T-helper 17 cell (primary cell): ENCODE measurements at places on chromosomes 12 and 14.

- no peak overlapping the region for H3K27ac ChIP-seq
- no peak overlapping the region for H3K4me3 ChIP-seq
- DNase-seq: no peak
- H3K36me3 ChIP-seq: peaks cover 7% of the 10 kb centered on the region
- no peaks in the 10 kb centered on the region for H3K4me1 ChIP-seq
Observed at GRCh38 chr14:65976761-65977404, 509.3 kb upstream of the CCDC196 start.

DNA sequence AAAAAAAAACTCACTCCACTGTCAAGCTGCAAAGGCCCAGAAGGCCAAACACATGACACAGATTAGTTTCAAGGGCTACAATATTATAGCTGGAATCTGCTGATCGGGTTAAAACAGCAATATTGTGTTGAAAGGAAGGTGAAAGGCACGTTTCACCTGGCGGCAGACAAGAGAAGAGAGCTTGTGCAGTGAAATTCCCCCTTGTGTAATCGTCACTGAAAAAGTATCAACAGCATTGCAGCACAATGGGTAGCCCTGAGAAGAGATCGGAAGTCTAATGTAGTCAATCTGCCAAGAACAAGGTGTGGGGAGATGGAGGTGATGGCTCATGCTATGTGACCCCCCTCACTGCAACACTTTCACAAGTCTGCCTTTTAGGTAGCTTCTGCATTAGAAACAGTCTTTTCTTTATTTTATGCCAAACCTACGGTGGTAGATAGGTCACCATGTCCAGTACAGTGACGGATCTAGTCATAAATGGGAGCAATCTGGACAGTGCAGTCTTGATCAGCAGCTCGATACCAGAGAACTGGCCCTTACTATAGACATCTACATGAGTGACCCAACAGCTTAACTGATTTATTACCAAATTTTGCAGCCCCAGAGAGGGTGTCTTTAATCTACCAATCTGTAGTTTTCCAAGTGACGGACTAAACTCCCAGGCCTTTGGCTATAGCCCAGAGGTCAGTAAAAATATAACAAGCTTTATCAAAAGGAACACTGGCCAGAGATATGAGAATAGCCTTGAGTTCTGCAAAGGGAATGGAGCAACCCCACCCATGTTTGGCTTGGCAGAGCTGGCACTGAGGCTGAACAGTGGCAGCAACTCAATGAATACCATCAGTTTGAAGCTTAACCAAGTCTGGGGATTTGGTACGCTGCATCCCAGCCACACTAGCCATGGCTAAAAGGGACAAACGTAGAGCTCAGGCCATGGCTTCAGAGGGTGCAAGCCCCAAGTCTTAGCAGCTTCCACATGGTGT is 35.4 kb downstream of the SPTSSA start:
- no peak overlapping the region for H3K4me3 ChIP-seq
- peaks cover 14% of the 10 kb centered on the region for H3K27me3 ChIP-seq
- no peaks in the 10 kb centered on the region for H3K36me3 ChIP-seq
- no peak for DNase-seq
- H3K27ac ChIP-seq: no peak overlapping the region

DNA sequence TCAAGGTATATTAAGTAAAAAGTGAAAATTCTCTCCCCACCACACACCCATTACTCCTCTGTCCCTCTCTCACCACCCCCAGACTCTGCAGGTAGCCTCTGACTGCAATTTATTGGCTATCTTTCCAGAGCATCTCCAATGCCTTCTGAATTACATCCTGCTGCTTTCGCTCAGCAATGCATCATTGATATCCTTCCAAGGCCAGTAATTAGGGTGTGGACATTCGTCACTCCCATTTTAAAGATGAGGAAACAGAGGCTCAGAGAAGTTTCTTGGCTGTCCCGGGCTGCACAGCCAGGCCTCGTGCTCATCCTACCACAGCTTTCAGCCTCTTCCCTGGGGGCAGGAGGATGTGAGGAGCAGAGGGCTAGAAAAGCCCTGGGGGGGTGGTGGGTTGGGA is 23.6 kb upstream of the PGF start:
- no peaks in the 10 kb centered on the region for H3K36me3 ChIP-seq
- no peak for DNase-seq
- peaks cover 2% of the 10 kb centered on the region for H3K4me1 ChIP-seq
- H3K27ac ChIP-seq: no peak overlapping the region

DNA sequence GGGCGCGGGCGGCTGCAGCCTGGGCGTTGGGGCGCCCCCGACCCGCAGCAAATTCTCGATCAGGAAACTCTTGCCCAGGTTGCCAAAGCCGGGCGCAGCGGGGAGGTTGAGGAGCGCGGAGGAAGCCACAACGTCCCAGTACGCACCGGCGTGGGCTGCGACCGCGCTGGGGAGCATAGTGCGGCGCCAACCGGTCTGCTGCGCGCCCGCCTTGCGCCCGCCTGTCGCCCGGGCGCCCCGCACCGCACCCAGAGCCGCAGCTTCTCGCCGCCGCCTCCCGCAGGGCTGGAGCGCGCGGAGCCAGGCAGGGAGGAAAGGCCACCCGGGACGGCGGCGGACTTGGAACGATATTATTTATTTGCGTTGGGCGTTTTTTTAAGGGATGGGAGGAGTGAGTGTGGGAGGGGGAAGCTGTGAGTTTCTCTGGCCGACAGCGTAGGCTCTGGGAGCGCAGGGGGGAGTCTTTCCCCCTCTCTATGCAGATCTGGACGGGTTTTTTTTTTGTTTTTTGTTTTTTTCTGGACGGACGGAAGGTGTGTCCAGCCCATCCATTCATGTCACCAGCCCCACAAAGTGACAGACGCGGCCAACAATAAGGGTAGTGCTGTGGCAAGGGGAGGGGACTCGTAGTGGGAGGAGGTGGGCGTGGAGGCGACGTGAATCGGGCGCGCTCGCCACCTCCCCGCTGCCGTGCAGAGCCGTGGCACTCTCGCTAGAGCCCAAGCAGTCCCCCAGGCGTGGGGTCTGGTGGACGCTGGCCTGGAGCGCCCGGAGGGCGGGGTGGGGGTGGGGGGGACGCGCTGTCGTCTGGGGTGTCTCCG is at the start of gene DBX2:
Gene DBX2 (minus strand): TSS at position 349 of the 821 bp plus-strand sequence. CDS start 172 bp downstream, at position 177.
- no peaks in the 10 kb centered on the region for H3K36me3 ChIP-seq
- H3K27ac ChIP-seq: no peak within 1 kb of the TSS
- H3K27me3 ChIP-seq: peaks cover 56% of the 10 kb centered on the region
- no peak within 1 kb of the TSS for H3K4me3 ChIP-seq
- DNase-seq: no peak

GRCh38 chr12:71731439-71732356 is 23.0 kb upstream of the RAB21 start:
- peaks cover 5% of the 10 kb centered on the region for H3K4me1 ChIP-seq
- H3K36me3 ChIP-seq: peaks cover under 1% of the 10 kb centered on the region
- no peak overlapping the region for H3K4me3 ChIP-seq
- no peak for DNase-seq
- no peak overlapping the region for H3K27ac ChIP-seq

- peaks cover 24% of the 10 kb centered on the region for H3K27me3 ChIP-seq
- DNase-seq: no peak
- H3K4me1 ChIP-seq: peaks cover 17% of the 10 kb centered on the region
- no peak overlapping the region for H3K27ac ChIP-seq
- no peak overlapping the region for H3K4me3 ChIP-seq
Observed at GRCh38 chr14:90538716-90539495, 142.1 kb downstream of the CALM1 start.

DNA sequence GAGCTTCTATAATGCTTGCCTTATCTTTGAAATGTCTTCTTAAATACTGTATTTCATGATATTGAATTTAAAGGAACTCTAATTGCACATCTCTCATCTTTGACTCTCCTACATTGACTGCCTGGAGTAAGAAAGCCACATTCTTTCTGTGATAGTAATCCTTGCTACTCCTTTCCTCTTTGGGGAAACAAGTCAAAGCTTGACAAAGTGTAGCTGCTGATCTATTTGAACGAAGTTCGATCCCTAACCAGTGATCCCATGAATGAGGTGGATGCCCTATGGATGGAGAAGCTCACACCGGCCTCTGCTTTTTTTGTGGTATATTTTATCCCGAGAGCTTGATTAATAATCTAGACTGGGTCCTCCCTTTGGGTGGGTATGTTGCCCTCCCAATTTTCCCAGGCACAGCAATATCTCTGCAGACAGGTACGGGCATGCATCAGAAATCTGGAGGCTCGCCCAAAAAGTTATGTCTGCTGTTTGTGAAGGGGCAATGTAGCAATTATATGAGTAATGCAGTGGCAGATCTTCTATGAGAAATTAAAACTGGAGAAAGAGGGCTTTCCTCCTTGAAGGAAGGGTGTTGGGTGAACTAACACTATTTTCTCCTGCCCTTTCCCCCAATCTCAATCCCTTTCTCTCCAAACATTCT is 163.0 kb upstream of the FRMD6 start:
- no peak overlapping the region for H3K27ac ChIP-seq
- H3K4me1 ChIP-seq: no peaks in the 10 kb centered on the region
- H3K4me3 ChIP-seq: no peak overlapping the region
- DNase-seq: no peak
- H3K36me3 ChIP-seq: no peaks in the 10 kb centered on the region
- peaks cover 23% of the 10 kb centered on the region for H3K27me3 ChIP-seq

DNA sequence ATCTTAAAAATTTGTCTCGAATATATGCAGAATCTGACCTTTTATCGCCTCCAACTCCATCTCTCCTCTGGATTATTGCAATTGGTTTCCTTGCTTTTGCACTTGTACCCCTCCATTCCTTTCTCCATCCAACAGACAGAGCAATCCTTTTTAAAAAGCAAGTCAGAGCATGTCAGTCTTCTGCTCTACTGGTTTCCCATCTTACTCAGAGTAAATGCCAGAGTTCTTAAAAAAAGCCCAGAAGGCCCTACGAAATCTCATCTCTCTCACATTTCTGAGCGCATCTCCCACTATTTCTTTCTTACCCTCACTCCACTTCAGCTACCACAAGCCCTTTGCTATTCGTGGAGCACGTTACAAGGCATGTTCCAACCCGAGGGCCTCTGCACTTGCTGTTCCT is 236.9 kb upstream of the DDHD1 start:
- H3K27ac ChIP-seq: no peak overlapping the region
- no peak for DNase-seq
- H3K4me1 ChIP-seq: no peaks in the 10 kb centered on the region
- H3K27me3 ChIP-seq: no peaks in the 10 kb centered on the region

- H3K36me3 ChIP-seq: peaks cover 2% of the 10 kb centered on the region
- H3K4me1 ChIP-seq: peaks cover 2% of the 10 kb centered on the region
- peaks cover 48% of the 10 kb centered on the region for H3K27me3 ChIP-seq
- H3K4me3 ChIP-seq: no peak overlapping the region
Observed at GRCh38 chr14:95039993-95040348, 117.4 kb downstream of the DICER1 start.
